Cortex of kidney (tissue), 1 donor: ENCODE measurements at places on chromosomes 11 and 22.

GRCh38 chr11:123174196-123175183 lies 20.6 kb downstream of the CLMP start:
- DNase-seq = no peak

GRCh38 chr22:41826430-41827383 lies 6.2 kb upstream of the SREBF2 start:
- DNase-seq = no peak

DNA sequence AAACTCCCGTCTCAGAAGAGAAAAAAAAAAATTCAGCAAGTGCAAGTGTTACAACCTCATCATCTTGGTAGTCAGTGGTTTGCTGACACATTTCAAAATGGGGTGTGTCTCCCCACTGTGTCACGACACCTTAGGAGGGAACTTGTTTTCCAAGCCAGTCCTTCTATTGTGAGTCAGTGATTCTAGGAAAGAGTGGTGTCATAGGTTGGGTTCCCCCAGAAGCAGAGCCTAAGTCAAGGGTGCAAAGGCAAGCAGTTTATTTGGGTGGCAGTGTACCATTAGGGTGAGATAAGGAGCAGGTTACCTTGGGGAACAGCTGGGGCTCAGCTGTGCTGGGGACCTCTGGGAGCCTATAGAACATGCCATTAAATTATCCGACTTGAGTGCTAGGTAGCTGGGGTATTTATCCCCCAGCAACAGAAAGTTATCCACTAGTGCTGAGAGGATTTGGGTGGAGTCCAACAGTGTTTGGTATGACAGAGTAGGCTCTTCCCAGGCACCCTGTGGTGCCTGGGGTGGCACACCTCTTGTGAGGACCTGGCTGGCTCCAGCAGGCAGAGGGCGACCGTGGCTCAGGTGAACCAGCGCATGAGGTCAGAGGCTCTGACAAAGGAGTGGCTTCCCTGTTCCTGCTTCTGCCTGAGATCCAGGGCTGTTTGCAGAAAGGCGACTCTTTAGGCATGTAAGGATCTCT lies 41.7 kb downstream of the KIAA1671 start:
- DNase-seq = no peak

- no peak for DNase-seq
Observed at GRCh38 chr11:1369371-1370005, 20.2 kb upstream of the BRSK2 start.
